ENCODE measurements at places on chromosomes 6 and 20.

GRCh38 chr6:157663261-157663660, 159.8 kb upstream of the SNX9 start:
- no peak for DNase-seq

DNA sequence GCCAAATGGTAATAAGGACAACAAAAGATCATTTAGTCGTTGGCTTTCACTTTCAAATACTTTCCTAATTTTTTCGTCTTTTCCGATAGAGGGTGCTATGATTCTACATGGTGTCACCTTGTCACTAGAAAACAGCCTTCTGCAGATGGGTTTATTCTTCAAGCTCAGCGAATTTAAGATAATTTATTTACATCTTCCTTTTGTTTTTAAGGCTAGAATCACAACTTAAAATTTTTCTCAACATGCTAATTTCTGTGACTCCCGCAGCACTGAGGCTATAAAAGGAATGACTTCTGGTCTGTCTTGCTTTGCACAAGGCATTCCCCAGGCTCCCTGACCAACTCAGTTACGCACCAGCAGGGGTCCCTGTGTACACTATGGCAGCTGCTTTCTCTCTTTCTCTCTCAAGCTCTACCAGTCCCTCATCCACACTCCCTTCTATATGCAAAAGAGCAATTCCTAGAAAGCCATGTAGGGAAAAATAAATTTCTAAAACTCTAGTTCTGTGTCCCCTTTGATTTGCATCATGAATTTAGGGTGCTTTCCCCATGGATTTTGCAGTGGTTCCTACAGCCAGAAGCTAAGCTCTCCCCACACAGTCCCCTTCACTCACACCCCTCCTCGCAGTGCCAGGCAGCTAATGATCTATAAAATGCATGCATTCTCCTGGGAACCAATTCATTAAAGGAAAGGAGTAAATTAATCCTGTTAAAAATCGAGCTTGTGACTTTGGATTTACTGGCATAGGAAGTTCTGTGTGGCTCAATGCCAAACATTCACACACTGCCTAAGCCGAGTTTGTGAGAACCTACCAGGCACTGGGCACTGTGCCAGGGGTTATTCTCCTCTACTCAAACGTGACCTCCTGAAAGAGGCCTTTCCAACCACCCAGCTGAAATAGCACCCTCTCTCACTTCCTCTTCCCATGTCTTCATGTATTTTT, 74.5 kb downstream of the DCDC2 start:
- DNase-seq, result peak; percentile 54

- DNase-seq, result peak; percentile 8
Observed at GRCh38 chr6:105072798-105073199, 107.0 kb downstream of the POPDC3 start.

DNA sequence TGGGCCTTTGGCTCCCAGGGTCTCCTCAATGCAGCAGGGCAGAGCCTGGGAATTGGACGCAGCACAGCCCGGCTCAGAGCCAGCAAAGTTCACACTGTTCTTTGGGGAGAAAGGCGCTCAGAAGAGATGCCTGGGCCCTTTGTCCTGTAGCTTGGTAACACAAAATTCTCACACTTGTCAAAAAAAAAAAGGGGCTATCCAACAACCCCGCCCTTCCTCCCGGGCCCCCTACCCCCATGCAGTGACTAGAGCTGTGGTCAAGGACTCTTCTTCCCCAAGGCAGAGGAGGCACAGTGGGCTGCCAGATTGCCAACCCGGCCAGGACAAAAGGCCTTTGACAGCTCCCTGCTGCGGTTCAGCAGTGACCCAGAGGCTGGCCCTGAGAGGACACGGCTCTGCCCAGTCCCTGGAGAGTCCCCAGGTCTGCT, 2.0 kb downstream of the NKAIN4 start:
- DNase-seq, result no peak

DNA sequence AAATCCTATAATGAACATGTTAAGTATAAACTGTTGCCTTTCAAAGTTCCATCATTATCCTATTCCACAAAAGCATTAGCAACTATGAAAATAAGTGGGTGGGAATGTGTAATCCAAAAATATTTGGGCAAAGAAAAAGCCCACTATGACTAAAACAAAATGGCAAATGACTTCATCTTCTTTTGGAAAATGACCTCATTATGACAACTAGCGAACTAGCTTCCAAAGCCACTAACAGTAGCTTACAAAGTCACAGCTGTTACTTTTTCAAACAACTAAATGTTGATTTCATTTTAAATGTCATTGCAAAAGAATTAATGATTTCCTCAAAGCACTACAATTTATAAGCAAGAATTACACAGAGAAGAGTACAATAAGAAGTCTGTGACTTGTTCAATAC, 49.8 kb upstream of the RUNX2 start:
- no peak for DNase-seq

GRCh38 chr6:39327507-39327906, 5.0 kb upstream of the KCNK16 start:
- DNase-seq, result no peak

- DNase-seq, result no peak
Observed at GRCh38 chr6:51678905-51679620, 408.4 kb downstream of the PKHD1 start.

DNA sequence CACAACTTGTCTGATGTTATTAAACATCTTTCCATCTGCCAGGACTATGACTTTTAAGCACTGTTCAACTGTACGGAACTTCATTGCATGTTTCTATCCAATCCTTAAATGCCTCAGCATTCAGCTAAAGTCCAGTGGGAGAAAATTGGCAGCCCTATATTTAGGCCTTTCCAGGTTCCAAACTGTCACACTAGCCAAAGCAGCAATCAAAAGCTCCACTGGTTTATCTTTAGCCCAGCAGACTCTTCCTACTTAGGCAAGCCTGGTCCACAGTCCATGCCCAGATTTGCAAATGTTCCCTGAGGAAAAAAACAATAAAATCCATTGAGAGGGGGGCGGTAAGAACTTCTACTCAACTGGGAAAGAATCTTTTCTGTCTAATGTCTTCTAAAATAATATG, 349.1 kb upstream of the GJE1 start:
- no peak for DNase-seq

DNA sequence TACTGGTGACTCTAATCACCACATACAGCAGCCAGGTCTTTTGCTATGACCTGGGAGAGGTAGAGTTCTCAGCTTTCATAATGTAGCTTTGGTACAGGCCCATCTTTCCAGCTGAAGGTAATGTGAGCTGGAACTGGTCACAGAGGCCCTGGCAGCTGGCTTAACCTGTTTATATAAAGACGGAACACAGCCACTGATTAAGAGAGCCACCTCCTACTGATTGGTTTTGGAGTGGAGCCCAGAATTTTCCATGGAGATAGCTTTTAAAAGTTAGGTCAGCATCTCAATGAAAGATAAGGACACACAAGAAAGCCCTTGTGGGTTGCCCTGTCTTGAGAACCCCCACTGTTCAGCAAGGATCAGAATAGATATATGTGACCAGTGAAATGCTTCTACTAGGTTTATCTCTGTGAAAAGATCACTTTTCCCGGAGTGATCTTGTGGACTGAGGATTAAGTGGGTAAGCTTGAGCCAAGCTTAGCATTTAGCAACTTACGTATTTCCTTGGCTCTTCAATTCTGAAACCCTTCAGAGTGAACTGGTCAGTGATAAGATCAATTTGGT, 213.7 kb upstream of the CITED2 start:
- DNase-seq, result peak; percentile 43

GRCh38 chr20:7378864-7379605, 561.2 kb downstream of the HAO1 start:
- DNase-seq, result no peak

DNA sequence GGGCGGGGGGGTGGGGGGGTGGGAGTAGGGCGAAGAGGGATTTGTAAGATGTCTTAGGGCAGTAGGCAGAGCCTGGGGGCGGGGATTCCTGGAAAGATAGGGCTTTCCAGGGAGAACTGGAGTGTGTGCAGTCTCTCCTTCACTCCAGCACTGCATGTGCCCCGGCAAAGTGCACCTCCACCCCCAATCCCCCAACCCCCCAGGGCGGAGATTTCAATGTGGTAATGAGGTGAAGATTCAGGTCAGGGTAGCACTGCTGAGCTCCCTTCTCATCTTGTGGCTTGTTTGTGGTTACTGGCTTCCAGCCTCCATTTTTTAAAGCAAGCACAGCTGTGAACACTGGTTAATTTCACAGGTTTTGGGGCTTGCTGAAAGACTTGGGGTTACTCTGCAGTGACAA, 5.9 kb downstream of the TMEM239 start:
- DNase-seq, result peak; percentile 31

DNA sequence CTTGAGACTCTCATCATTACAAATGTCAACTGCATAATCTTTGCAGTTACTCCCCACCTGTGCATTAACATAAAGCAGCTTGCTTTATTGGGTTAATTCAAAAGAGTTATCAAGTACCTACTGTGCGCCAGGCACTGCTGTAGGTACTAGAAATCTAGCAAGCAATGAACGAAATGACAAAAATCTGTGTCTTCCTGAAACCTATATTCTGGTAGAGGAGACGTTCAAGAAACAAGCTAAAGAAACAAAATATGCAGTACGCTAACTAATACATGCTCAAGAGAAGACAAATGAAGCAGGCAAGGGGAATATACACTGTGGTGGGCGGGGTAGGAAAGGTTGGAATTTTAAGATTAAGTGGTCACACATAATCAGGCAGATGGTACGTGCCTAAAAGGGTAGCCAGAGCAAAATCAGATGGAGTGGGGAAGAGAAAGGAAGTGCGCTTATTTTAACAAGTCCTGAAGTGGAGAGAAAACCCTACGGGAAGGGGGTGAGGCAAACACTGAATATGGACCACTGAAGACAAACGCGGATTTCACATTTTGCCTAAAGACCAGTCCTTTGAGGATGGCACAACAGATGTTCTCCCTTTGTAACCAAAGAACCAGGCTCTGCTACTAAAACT, 1.2 kb downstream of the ELOVL2 start:
- no peak for DNase-seq

DNA sequence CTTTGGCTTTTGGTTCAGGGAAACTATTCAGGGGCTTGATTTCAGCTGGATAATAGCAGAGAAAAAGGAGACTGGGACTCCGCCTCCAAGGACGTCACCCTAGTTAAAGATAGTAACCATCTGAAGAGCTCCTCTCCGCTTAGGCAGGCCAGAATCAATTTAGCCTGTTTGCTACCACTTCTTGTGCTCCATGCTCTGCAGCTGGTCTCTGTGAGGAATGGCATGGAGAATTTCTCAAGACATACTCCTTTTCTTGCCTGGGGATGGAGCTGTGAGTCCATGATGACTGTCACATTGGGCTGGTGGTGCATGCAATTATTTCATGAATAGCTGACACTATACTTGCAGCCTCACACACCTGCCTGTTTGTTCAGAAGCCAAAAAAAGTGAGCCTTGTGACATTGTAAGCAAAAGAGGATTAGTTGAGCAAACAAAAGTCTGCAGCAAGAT, 61.4 kb downstream of the TXLNB start:
- DNase-seq, result peak; percentile 27

Measured in fibroblast of skin of scalp (primary cell).